ENCODE measurements at places on chromosomes 1 and 21.

DNA sequence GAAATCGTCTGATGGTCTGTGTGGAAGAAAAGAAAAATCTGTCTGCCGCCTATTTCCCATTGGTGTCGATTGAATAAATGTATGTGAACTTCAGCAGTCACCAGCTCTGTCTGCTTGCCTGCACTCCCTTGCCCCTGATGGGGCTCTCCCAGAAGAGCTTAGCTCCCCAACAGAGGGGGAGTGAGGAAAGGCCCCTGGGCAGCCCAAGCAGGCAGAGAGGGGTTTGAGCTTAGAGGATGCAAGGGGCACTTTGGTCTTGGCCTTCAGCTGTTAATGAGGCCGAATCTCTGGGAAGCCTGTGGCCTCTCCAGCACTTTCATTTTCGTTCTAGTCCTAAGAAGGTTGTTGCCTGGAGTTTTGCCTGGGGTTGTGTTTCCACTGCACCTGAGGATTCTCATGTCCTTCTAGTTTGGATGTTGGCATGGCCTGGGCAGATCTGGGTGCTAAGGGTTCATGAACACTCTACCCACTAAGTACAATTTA is 2.8 kb downstream of the FOXD2 start:
- no peak for DNase-seq

GRCh38 chr1:40753142-40753882 is 30.3 kb upstream of the KCNQ4 start:
- no peak for DNase-seq

DNA sequence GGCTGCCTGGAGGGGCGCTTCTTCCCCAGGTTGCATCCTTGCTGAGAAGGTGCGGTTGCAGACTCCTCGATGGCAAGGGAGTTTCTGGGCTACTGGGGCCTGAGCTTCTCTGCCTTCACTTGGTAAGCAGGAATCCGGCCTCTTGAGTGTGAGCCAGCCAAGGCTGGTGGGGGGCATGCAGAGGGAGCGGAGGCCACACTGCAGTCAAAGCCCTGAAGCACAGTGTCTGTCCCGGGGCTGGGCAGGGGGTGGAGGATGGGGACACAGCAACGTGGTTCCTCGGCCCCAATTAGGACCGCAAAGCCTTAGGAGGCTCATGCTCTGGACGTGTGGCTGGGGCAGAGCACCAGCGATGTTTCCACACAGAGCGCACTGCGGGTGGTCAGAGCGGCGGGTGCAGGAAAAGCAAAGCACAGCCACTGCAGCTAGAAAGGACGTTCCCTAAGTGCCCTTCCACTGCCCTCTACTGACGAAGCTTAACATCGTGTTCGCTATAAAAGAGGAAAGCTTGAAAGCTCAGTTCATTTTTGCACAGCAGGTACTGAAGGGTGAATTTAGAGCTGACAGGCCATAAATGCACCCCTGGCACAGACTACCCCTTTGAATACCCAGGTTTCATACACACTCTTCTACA is 60.7 kb upstream of the COG2 start:
- DNase-seq = no peak

- DNase-seq = no peak
Measured at GRCh38 chr1:217029281-217030157, 306.3 kb upstream of the ESRRG start.

GRCh38 chr1:21592086-21592865 is 76.9 kb downstream of the RAP1GAP start:
- no peak for DNase-seq

- no peak for DNase-seq
Measured at GRCh38 chr1:226093621-226094020, 31.1 kb downstream of the H3-3A start.

DNA sequence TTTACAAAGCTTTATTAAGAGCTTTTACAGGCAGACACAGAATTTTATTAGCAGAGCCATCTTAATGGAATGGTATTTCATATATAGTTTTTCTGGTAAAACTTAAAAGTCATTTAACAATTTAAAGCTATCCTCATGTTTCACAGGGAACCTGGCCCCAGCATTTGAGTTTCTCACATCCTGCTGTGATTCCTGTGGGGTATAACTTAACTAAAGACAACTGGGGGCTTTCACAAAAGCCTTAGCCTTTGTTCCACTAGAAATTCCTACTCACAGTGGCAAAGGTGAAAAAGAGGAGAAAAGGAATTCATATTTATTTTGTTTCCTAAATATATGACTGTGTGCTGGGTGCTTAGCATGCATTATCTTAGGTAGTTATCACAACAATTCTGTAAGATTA is 233.9 kb downstream of the DENND1B start:
- DNase-seq = no peak
